ENCODE measurements at places on chromosomes 3 and 15.

DNA sequence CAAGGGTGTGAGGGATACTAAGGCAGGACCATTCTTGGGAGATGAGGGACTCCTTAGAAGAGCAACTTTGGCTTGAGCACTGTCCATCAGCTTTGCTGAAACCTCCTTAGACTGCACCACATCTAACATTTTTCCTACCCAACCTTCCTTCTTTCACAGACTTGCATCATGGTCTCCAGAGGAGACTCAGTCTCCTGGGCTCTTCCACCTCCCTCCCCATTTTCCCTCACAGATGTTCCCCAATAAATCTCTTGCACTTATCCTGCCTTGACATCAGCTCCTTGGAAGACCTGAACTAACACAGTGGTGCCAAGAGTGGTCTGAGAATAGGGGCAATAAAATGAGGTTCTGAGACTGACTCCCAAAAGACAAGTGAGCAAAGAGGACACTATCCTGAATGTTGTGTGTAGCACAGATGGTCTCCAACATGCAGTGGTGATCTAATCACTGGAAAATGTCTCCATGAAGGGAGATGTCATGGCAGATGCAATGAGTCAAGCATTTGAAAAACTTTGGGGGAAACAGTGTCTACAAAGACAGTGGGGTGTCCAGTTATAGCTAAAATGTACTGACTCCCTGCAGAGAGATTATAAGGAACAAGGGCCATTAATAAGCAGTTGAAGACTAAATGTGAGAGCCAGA, 26.0 kb upstream of the BOC start:
- DNase-seq, result no peak

DNA sequence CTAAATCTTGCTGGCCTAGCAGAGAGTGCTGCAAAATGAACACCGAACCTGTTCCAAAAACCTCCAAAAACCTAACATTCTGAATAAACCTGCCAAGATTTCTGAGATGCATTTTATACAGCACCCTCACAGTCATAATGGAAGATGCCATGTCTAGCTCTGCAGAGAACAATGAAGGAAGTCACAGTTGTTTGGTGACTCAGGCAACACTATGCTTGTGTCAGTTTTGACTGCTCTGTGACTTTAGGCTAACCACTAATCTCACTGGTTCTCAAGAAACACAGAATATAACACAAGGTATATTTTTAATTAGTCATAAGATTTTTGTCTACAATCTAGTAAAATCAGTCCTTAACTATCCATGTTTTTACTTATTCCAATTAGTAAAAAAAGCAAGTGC, 606.6 kb downstream of the TBL1XR1 start:
- DNase-seq, result no peak

DNA sequence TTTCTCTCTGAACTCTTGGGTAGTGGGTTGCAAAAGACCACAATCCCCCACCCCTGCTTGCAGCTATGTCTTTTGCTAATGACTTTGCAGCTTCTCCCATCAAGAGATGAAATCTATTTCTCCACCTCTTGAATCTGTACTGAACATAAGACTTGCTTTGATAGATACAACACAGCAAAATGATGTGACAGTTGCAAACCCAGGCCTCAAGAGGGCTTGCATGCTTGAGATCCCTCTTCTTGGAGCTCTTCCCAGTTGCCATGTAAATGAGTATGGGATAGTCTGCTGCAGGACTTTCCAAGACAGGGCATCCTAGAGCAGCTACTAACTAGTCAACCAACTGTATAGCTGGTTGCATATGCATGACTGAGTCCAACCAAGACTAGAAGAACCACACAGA, 783.6 kb downstream of the PDCD6IP start:
- DNase-seq, result no peak

DNA sequence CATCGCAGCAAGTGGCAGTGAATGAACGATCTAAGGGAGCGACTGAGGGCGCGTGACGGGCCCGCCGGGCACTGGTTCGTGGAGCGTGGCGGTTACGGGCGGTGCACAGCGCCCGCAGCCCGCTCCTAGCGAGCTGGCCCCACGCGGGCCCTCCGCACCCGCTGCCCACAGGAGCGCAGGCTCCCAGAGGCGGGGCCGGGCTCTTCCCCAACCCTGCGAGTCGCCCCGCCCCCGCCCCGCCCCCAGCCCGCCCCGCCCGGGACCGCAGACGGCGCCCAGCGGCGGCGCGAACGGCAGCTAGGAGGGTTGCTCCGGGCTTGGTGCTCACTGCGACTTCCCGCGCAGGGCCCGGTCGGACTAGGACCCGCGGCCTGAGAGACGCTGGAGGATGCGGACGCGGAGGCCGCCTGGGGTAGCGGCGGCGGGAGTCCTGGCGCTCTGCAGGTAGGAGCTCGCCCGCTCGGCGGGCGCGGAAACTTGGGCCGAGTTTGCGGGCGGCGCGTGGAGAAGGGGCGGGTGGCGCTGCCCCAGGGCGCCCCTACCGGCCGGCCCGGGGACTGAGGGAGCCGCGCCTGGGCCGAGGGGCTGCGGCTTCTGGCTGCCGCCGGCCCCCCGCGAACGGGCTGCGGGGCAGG, at the start of gene C15orf39:
Gene C15orf39, plus strand, starts transcription at position 267 of the 635 bp plus-strand sequence. CDS start 4,167 bp downstream, outside the sequence.
- DNase-seq, result no peak

DNA sequence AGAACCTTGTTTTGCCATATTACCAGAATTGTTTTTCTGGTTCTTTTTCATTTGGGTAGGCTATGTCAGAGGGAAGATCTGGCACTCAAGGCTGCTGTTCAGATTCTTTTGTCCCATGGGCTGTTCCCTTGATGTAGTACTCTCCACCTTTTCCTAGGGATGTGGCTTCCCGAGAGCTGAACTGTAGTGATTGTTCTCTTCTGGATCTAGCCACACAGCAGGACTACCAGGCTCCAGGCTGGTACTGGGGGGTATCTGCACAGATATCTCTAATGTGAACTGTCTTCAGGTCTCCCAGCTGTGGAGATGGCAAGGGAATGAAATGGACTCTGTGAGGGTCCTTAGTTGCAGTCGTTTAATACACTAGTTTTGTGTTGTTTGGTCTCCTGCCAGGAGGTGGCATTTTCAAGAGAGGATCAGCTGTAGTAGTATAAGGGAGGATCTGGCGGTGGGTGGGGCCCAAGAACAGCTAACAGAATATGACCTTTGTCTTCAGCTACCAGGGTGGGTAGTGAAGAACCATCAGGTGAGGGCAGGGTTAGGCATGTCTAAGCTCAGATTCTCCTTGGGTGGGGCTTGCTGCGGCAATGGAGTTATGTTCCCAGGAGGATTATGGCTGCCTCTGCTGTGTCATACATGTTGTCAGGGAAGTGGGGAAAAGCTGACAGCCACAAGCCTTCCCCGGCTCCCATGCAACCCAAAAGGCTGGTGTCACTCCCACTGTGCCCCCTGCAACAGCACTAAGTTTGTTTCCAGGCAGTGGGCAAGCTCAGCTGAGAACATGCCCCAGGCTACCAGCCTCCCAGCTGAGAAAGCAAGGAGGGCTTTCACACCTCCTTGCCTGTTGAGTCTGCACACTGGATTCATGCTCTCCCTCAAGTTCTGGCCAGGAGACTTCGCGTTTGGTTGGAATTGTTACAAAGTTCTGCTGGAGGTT, 252.5 kb downstream of the ISL2 start:
- no peak for DNase-seq

DNA sequence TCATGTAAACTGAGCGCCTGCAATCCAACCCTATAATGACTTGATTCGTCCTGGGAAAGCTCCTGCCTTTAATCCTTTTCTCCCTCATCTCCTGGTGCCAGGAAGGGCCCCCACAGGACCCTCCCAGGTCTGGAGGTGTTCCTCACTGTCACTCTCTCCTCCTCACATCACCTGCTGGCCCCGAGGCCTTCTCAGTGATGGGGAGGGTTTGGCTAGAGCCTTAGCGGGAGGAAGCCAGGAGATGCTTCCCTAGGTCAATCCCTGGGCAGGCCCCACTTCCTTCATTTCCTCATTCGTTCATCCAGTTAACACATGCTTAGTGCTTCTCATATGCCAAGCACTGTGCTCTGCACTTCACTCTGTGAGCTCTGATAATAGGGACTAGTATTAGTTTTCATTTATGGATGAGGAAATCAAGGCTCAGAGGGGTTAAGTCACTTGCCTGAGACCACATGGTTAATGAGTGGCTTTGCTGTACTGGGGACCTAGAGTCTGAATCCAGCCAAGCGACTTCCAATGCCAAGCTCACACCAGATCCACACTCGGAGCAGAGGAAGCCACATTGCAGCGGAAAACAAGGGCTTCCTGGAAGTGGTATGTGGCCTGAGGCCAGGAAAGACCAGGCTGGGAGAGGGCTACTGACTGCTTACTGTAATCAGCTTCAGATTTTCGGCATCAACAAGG, 50.3 kb upstream of the CHRNB4 start:
- no peak for DNase-seq

DNA sequence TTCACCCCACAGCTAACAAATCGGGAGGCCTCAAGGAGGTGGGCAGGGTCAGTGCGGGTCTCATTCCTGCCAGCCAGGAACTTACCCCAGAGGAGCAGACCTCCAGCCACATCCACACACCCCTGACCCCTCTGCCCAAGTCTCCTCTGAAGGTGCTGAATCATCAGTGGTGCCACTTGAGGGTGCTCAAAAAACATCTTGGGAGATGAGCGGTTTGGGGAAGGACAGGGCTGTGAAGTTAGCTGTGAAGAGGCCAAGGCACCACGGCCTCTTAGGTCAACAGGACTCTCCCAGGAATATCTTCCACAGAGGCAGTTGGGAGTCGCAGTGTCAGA, 1.2 kb downstream of the DAPK2 start:
- DNase-seq, result no peak

DNA sequence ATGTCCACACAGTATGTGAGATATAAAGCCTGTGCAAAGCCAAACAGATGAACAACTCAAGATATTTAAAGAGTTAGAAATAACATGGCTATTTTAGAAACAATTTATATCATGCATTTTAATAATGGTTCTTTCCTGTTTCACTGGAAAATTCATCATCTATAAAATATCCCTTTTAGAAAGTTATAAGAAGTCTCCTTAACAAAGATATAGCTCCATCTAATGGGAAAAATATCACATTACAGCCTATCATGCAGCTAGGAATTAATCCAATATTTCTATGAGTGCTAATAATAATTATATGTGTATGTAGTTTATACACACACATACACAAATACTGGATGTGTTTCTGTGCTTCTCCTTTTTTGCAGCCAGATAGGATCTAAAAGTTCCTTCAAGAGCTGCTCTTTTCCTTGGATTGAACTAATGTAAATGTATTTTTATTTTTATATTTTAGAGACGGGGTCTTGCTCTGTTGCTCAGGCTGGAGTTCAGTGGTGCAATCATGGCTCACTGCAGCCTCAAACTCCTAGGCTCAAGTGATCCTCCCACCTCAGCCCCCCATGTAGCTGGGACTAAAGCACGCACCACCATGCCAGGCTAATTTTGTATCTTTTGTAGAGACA, 21.6 kb downstream of the RPL22L1 start:
- DNase-seq, result no peak

- no peak for DNase-seq
Measured at GRCh38 chr3:50304601-50305000, 1.2 kb upstream of the HYAL1 start.

DNA sequence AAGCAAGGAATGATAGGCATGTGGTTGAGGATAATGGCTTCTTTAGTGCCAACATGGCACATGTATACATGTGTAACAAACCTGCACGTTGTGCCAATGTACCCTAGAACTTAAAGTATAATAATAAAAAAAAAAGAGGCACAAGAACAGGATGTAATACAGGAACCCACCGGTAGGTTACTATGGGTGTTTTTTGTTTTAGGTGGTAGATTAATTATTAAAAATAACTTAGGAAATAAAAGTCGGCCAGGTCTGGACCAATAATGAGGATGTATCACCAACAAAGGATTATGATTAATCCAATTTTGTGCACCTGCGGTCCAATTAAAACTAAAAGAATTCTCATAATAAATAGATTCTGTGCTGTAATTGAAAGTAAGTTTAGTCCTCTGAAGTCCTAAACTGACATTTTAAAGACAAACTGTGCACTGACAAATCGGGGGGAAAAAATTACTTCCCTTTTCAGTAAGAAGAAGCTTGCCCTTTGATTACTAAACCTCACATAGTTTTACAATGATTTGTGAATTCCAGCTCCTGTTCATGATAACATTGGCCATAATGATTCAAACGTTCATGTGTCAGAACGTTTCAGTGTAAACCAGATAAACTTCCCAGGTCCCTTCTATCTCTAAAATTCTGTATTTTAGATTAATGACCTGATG, 62.2 kb downstream of the CASR start:
- DNase-seq, result no peak

- DNase-seq, result no peak
Measured at GRCh38 chr15:64837502-64837901, 4.2 kb upstream of the PLEKHO2 start.

DNA sequence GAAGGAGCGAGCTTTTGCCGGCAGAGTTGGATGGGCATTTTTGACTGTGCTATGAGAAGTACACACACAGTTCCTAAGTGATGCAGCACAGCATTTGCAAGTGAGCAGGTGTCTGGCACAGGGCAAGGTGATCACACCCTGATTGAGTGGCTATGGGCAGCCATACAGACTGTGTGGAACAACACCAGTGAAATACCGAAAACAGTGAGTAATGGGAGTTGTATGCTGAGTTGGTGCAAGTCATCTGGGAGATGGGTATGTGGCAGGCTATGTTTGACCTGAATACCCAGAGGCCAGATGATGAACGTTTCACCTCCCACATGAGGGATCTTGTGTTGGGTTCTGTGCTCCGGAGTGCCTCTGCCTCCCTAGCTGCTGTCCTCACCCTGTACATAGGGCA, 53.5 kb upstream of the TIPARP start:
- no peak for DNase-seq

DNA sequence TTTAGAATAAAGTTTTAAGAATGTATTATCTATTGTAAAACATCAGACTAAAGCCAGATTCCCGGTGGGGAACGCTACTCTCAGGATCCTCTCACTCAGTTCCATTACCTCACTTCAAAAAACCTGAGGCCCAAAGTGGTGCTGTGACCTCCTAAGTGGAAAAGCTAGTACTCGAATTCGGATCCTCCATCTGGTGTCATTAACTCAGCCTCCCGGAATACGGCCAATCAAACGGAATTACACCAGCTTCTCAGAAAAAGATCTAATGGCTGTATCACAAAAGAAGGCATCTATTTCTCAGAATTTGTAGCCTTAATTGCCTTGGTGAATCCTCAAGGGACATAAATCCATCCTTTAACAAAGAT, 627 bp downstream of the ACAD11 start:
- DNase-seq, result no peak

- no peak for DNase-seq
Measured at GRCh38 chr15:77224352-77224751, 153.4 kb upstream of the TSPAN3 start.

GRCh38 chr3:172853921-172854666, 103.6 kb downstream of the ECT2 start:
- DNase-seq, result no peak
